ENCODE measurements at places on chromosomes 16 and 17. TPM values are rescaled to one million over a fixed set of nuclear protein-coding genes. Genes with fewer than 3 reads are reported as not detected.

The KCNG4 gene
- total RNA-seq = not detected

The TEKT5 gene
- 0.22 TPM for total RNA-seq

The ST6GALNAC2 gene
- 1.4 TPM for total RNA-seq

The TEDC2 gene
- 1.8 TPM for total RNA-seq

The IGF2BP1 gene
- 0.97 TPM for total RNA-seq

The HBZ gene
- total RNA-seq = not detected

The CD79B gene
- total RNA-seq = 14.1 TPM

The CCL4L2 gene
- not detected for total RNA-seq

The TVP23B gene
- 66.0 TPM for total RNA-seq

The MRM1 gene
- total RNA-seq = 2.7 TPM

The COTL1 gene
- 180 TPM for total RNA-seq

The NSMCE1 gene
- 95.4 TPM for total RNA-seq

The KLHL10 gene
- 0.13 TPM for total RNA-seq

The PRSS27 gene
- total RNA-seq = 1.1 TPM

All from articular chondrocyte of knee joint (primary cell).